ENCODE measurements at places on chromosomes 11 and 22.
A peak's percentile ranks its signal among the peaks of the same experiment; 100 is the strongest.

GRCh38 chr11:17328871-17329494 lies 22.6 kb upstream of the NCR3LG1 start:
- no peak for DNase-seq

GRCh38 chr22:49962012-49962750 lies 1.6 kb downstream of the PIM3 start:
- DNase-seq, result peak; percentile 72

DNA sequence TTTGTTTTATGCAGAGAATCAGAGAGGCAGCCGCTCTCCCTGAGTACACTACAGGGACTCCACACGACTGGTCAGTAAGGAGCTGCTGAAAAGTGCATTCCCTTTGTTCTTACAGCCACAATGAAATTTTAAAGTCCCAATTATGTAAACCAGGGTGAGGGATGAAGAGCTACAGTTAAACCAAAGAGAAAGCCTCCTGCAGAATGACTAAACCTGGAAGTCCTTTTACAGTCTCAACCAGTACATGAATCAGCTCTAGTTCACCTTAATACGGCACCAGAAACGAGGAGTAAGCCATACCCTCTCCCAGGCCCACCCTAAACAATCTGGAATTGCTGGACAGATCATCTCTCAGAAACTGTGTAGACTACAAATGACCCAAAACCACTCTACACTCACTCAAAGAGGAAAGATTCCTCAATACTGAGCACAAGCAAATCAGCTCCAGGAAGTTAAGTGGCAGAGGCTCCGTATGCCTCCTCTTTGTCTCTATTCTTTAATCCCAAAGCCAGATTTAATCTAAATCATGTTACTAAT lies 113.1 kb downstream of the RBFOX2 start:
- DNase-seq, result no peak

DNA sequence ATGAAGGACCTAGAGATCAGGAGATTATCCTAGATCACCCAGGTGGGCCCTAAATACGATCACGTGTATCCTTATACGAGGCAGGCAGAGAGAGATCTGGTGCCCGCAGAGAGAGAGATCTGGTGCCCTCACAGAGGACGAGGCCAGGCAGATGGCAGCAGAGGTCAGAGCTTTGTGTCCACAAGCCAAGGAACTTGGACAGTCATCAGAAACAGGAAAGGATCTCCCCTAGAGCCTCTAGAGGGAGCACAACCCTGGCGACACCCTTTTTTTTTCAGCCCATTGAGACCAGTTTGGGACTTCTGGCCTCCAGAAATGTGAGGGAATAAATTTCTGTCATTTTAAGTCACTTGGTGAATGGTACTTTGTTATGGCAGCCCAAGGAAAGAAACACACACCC lies 25.5 kb upstream of the TIMP3 start:
- no peak for DNase-seq

DNA sequence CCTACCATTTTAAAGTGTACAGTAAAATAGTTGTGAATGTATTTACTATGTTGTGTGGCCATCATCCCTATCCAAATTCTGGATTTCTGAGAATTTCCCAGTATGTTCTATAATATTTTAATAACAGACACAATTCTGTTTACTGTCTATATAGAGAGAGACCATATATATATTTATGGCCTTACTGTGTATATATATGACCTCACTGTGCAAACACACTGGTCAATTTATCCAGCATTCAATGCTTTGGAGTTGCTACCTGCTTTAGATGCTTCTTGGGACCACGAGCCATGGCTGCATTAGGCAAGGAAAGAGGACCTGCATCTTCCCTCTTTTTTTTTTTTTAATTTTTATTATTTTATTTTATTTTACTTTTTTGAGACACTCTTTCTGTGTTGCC lies 40.2 kb downstream of the SWAP70 start:
- no peak for DNase-seq

DNA sequence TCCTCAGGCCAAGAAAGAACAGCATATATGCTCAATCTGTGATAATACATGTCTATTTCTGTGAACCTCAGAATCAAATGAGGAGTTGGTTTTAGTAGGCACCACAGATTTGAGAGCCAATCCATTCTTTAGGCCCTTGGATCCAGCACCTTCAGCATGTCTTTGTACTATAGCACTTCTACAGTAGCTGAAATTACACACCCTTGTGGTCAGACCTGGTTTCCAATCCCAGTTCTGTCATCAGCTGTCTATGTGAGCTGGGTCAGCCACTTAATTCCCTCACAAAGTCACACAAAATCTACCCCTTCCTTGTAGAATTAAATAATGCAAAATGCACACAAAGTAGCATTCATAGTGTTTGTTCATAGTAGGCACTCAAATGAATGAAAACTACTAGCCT lies 381.3 kb upstream of the LARGE1 start:
- DNase-seq, result no peak

DNA sequence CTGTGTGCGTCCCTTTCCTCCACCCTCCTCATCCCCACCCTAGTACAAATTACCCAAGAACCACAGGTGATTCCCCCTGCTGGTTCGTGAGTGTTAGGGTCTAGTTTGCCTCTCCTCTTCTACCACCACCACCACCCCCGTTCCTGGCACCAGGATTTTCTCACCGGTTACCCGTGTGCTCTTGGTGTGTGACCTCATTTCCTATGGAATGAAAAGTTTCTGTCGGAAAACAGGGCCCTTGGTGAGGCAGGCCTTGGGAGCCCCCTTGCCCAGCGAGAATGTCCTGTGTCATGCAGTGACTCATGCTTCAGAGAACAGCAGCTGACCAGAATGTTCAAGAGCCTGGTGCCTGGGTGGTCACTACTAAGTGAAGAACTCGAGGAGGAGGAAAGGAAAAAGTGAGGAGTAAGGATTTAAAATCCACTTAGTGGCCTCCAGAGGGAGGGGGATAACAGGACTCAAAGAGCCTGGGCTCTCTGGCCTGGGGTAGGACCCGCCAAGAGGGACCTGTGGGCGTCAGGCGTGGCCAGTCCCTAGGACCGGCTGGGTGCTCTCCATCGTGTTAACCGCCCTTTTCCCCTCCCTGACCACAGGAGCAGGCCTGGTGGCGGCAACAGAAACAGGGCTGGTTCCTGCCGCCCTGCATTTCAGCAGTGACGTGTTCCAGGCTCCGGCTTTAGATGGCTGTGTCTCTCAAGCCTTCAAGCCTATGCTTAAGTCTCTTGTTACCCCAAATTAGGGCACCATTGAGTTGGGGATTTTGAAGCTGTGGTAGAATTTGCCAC lies 30.2 kb downstream of the C22orf31 start:
- DNase-seq, result no peak

DNA sequence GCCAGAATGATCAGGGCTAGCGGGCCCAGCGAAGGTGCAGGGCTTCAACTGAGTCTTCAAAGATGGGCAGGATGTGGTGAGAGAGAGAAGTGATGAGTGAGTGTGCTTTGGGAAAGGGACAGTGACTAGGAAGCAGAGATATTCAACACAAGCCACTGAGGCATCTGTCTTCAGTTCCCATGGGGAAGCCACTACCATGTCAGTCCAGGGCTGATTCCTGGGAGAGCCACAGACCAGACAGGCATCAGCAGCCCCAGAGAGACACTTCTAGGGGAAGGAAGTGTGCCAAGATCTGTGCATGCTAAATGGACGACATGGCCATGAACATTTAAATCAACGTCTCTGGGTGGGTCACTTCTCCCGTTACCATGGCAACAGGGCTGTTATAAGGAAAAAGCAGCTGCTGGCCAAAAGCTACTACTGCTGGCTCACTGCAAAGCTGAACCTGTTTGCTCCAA lies 28.5 kb downstream of the P4HA3 start:
- no peak for DNase-seq

DNA sequence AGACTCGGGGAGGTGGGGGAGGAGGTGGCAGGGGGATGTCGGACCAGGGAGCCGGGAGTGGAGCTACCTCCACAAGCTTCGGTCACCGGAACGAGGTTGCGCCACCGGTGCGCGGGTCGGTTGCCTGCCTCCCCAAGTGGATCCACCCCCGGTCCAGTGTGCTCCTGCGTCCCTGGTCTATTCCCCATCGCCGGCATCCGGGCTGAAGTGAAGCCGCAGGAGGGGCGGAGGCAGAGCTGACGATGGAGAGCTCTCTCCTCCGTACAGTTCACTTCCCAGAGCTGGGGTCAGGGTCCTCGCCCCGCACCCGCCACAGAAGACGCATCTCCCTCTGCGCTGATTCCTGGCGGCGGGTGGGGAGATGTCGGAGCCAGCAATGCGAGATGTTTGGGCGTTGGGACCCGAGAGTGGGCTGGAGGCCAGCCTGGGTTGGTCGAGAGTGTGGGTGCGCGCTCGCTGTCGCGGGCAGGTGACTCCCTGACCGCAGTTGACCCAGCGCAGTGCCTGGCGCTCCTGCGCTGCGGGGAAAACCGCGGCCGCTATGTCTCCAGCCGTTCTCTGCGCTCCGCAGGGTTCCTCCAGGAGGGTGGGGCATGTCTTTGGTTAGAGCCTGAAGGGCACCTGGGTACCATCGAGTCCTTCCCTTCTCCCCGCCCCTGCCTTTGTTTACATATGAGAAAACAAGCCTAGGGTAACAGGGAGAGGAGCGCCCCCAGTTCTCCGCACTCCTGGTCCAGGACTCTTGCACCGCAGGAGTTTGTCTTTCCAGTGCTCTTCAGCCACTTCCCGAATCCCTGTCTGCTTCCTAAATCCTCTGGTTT lies 1.7 kb downstream of the C11orf96 start:
- no peak for DNase-seq

DNA sequence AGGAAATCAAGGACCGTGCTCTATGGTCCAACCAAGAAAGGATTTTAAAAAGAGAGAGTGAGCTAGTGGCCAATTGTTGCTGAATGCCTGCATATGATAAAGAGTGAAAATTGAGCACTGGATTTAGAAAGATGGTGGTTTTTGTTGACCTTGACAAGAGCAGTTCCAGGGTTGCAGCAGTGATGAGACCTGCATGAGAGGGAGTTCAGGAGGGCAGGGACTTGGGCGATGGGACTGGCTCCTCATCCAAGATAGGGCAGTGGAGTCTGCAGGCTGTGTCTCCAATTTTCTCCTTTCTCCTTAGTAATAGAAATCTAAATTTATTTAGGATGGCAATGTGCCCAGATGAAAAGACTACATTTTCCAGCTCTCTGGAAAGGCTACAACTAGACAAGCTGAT lies 94.0 kb upstream of the B3GAT1 start:
- DNase-seq, result no peak

DNA sequence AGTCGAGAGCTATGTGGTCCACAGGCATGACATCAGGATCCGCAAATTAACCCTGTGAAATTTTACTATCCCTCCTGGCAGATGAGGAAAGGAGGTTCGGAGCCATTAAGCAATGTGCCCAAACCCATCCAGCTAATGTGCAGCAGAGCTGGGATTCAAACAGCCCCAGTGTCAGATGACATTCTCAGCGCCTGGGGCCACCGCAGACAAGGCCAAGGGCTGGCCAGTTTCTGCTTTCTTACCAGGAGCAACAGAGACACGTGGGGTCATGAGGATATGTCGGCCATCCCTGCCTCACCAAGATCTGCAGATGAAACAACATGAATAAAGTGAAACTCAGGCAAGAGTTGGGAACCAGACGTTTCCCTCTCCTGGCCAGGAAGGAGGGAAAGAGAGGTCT lies 110.2 kb downstream of the TENM4 start:
- DNase-seq, result no peak

GRCh38 chr11:98289617-98290263 lies 731.0 kb upstream of the CNTN5 start:
- no peak for DNase-seq

GRCh38 chr11:82686211-82686610 lies 47.5 kb downstream of the FAM181B start:
- DNase-seq, result no peak

DNA sequence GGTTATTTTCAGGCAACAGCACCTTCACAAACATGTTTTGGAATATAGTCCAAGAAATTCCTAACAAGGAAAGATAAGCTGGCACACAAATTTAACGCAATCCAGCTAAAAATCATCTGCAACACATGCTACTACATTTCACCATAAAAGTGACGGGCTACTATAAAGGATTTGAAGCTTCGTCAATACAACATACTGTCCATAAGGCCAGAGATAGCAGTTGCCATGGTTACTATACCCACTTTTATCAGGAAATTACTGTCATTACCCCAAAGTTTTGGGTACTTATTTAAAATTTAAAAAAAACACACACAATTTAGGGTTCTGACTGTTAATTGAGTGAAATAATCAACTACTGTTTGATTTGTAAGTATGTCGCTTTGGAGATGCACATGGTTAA lies 6.9 kb downstream of the PHF21A start:
- no peak for DNase-seq

DNA sequence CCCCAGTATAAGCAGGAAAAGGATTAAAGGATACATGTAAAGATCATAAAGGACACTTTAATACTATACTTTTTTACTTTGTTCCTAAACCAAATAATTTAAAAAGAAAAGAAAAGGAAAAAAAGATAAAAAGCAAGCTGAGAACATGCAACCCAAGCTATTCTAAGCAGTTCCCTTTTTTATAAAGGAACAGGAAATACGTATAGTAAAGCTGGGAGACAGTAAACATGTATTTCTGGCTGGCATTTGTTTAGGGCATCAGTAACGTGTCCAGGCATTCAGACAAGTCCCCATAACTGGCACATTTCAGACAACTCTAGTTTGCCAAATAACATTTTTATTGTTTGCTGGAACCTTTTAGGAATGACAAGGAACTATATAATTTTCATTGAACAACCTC lies 24.9 kb downstream of the BCO2 start:
- no peak for DNase-seq

- DNase-seq, result no peak
Observed at GRCh38 chr11:64529559-64530520, 61.2 kb upstream of the SLC22A12 start.

DNA sequence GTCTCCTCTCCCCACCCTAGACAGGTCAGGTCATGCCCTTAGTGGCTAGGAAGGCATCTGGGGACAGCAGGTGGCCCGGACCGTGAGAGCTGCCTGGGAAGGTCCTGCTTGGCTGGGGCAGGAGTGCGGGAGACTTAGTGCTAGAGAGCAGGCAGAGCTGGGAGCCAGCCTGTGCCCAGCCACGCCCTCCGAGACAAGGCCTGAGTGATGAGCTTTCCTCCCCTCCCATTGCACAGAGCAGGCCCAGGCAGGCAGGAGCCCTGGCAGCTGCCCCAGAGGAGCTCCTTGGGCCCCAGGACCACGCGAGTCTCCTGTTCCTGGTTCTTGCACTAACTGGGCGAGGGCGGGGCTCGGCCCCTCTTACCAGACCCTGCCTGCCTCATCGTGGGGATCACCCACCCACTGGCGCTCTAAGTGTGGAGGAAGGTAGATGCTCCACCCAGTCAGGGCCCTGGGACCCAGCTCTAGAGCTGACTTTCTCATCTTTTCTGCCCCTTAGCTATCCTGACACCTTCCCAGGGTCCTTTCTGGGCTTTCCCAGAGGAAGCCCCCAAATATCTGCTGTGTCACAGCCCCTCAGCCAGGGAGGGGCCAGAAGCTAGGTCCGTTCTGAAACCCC lies 44.9 kb downstream of the MACROD1 start:
- DNase-seq, result no peak

Data from activated T-helper 1 cell treated with anti-CD3 and anti-CD28 coated beads, Interleukin-12 subunit alpha, Interleukin-12 subunit beta, Interleukin-2, Interleukin-4 antibody, amounts not matched to agents 30 ng/mL and 10 ng/mL and 1 ng/mL, durations not matched to agents 14 hours and 24 hours and 36 hours (primary cell).